Activated naive CD8-positive, alpha-beta T cell treated with anti-CD3 and anti-CD28 coated beads for 36 hours (primary cell): ENCODE measurements at places on chromosomes 16 and 17.

DNA sequence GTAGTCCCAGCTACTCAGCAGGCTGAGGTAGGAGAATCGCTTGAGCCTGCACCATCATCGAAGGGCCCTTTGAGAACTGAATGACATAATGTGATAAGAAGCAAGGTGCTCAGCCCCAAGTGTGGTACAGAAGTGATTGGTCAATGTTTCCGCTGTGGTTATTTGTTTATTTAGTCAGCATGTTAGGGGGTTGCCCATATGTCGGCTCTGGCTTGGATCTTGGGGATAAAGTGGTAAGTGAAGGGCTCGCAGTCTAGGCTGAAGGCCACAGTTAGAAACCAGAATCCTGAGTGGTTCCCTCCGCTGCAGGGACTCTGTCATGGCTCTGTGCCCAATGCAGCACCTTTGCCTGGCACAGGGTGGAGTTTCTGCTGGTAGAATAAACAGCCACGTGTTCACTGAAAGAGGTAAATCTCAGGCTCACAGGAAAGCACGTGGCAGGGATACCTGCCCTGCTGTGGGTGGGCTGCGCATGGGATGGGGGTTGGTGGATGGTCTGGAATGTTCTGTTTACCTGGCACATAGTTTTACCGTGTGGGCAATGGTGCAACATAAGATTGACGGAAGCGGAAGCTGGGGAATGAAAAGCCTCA is 35.4 kb downstream of the SYT17 start:
- no peaks in the 10 kb centered on the region for H3K27me3 ChIP-seq
- no peak overlapping the region for H3K27ac ChIP-seq

GRCh38 chr16:62741692-62742091 is 705.5 kb upstream of the CDH8 start:
- H3K4me1 ChIP-seq: no peaks in the 10 kb centered on the region
- no peak overlapping the region for H3K27ac ChIP-seq
- no peak for DNase-seq
- no peak overlapping the region for H3K4me3 ChIP-seq

DNA sequence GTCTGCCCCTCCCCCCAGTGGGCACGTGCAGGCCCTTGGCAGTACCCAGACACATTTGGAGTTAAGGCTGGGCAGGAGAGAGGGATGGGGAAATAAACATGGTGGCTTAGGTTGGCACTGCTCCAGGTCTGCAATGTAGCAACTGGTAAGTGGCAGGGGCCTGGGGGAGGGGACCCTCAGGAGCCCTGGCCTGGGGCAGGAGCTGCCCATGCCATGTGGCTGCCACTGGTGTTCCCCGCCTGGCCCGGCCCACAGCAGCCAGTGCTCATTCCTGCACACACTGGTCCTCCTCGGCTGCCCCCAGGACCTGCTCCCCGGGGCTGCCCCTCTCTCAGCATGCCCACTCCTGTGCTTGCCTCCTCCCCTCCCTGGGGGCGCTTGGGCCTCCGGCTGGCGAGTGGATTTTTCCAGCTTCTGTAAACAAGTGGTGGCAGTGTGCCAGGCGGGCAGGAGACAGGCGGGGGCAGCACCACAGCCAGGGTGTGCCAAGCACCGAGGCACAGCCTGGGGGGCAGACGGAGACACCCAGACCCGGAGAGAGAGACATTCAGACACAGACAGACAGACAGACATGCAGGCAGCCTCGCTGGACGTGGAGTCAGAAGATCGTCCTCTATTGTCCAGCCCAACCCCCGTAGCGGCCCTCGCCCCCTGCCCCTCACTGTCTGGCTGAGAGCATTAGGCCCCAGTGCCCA is 9.4 kb downstream of the THRA start:
- H3K27me3 ChIP-seq: no peaks in the 10 kb centered on the region
- H3K27ac ChIP-seq: no peak overlapping the region
- no peak for DNase-seq
- H3K4me3 ChIP-seq: no peak overlapping the region

DNA sequence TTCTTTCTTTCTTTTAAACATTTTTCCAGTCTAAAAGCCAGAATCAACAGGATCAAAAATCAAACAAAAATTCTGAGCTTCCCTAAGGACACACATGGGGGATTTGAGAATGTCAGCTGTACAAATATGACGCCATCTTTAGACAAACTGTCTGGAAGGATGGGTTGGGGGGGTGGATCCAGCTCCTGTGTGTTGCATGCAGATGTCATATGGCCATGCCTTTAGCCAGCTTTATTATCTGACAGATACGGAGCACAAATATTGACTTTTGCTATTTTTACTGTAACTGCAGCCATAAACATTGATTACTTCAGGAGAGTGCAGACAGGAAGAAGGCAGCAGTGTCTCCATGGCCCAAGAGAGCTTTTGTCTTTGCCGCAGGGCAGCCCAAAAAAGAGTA is 279.4 kb upstream of the ELAC2 start:
- H3K36me3 ChIP-seq: no peaks in the 10 kb centered on the region
- no peak for DNase-seq
- no peak overlapping the region for H3K4me3 ChIP-seq
